ENCODE measurements at places on chromosomes 6 and 20.

DNA sequence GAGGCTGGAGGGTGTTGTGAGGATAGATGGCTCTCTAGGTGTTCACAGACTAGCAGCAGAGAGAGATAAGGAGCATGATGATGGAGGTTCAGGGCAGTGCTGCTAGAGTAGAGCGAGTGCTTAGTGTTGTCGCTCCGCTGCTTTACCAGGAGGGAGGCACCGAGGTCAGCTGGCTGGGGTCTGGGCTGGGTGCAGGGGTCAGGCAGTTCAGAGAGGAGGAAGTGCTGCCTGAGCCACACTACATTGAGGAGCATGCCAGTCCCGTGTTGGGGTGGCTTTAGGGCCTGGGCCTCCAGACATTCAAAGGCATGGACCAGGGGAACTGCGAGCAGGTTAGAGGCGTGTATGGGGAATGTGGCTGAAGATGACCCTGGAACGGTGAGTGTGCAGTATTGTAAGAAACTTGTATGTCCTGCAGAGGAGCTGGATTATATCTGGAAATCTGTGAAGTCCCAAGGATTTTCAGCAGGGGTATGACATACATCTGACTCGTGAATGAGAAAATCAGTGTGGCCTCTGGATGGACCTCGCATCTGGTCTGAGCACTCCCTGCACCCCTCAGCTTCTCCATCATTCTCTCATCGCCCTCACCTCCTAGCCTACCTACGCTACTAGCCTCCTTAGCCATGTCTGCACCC, 66.9 kb downstream of the IGF2R start:
- no peak for DNase-seq

DNA sequence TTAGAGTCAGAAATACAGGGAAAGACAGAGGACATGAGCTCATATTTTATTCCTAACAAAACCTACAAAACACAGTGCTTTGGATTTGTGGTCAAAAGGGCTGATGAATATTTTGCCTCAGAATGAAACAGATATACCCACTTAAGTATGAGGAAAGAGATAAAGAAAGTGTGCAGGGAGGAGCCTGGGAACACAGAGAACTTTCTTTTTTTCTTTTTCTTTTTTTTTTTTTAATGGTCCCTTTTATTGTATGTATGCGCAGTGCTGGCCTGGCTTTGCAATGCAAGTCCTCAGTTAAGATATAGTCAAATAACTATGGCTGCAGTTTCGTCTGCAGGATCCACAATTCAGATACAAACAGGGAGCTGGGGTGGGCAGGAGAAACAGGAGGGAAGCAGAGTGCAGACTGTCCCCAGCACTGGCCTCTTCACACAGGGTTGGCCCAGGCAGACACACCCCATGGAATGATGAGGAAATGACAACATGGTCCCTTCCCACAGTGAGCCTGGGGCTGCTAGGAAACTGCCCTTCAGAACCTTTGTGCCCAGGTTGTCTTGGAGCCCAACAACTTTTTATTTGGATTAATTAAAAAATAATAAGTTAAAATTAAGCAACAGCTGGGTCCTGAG, 629.8 kb upstream of the AGPAT4 start:
- DNase-seq, result no peak

DNA sequence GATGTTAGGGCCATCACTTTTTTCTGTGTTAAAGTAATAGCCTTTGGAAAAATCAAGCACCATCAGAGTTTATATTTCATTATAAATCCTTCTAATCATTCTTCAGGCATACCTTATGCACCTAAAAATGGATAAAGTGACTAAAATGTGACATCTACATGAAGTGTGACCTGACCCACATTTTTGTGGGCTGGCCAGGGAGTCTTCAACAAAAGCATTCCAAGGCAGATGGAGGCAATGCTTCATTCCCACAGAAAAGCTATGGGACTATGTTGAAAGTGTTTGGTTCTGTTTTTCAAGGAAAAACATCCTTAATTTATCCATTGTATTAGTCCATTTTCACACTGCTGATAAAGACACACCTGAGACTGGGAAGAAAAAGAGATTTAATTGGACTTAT, 58.8 kb upstream of the LTV1 start:
- DNase-seq, result no peak

DNA sequence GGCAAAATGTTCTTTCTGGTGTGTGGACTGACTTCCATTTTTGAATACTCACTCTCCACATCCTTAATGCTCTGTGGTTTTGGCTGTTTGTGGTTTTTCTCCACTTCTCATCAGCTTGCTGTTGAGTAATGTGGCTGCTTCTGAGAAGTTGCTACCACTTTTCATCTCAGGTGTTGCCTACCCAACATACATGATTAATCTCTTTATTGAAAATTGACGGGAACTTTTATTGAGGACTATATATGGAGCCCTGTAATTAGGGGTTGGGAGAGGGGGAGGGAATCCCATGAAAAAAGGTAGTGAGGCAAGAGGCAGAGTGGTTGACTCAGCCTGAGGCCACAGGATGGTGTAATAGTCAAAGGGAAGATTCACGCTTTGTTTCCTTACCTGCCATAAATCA, 17.6 kb downstream of the IL22RA2 start:
- no peak for DNase-seq

DNA sequence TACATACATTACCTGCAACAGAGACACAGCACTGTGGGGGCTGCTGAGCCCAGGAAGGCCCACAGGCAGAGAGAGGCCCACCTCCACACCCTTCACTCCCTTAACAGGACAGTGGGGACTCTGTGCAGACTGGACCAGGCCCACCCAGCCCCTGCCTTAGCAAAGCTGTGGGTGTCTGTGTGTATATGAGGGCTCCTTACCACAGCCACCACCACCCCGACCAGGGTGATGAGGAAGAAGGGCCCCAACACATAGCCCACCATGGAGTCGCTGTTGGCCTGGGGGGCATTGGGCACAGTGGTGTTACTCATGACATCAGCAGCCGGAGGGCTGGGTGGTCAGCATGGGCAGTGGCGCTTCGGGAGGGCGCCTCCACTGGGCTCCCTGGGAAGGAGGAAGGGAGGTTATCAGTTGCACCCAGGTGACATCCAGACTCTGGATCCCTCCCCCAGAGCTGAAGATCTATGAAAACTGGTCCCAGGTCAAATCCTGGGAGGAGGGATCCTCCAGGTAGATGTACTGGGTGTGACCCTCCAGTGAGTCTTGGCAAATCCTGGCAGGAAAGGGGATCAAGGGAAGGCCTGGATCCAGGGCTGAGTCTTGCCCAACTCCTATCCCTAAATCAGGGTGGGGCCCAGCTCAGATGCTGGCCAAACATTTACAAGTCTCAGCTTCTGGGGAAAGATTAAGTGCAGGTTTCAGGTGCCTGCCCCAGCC, 1.2 kb downstream of the SMIM29 start:
- no peak for DNase-seq

DNA sequence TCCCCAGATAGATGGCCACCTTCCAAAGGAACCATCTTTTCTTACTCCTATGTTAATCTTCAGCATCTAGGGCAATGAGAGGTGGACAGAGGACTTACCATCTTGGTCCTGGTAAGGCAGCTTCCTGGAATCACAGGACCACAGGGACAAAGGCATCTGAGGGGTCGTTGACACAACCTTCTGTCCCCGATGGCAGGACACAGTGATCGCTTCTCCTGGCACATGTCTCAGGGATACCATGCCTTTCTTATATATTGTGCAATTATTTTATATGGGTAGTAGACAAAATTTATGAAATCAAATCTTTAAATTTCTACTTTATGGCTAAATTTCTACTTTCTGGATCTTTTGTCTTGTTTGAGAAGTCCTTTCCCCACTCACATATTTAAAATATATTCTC, 20.1 kb downstream of the SERPINB1 start:
- DNase-seq, result no peak

- DNase-seq, result no peak
These were observed at the start of gene ULBP1 for GRCh38 chr6:149963462-149964307. ULBP1 (plus strand) TSS chr6:149963943; CDS start chr6:149964050, 107 bp downstream.

- DNase-seq, result no peak
These were observed at the start of gene BIRC7 for GRCh38 chr20:63235399-63235983. BIRC7 (plus strand) TSS chr20:63235905; CDS start chr20:63236097, 192 bp downstream.

DNA sequence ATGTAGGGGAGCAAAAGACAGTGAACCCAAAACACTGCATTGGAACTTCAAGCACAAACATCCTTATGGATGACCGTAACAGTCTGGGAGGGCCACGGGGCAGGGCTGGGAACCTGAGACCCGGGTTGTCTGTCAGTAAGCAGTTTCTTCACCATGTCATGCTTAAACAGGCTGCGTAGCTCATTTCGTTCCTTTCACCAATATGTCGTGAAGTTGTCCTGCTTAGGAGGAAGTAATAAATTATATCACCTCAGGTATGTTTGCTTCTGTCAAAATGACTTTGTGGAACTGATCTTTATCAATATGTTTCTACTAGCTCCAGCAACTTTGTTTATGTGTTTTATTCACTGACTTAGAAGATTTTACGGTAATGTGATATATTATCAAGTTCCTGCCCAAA, 12.4 kb upstream of the MAK start:
- no peak for DNase-seq

DNA sequence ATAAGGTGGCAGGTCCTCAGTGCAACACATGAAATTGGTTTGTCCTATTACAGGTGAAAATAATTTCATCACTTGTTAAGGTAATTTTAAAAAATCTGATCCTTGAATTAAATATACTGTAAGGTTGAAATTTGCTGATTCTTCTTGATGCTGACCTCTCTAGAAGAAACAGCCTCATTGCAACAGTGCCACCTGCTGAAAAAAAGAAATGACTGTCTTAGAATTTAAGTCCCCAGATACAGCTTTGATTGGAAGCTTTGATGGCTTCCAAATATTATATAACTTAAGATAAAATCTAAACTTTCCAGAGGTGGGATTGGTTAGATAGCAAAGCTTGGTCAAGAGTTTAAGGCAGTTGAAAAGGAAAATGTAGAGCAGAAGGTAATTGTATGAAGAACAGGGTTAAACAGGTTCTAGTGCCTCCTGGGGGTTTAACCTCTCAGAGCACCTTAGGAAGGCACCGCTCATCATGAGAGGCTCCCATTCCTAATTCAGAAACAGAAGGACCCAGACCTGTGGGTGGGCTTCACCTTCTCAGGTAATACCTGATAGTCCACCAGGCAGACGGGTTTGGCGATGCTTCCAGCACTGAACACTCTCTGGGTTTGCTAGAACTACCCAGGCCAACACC, 401.0 kb downstream of the PAX1 start:
- no peak for DNase-seq
